Activated CD4-positive, CD25-positive, alpha-beta regulatory T cell treated with anti-CD3 and anti-CD28 coated beads, Interleukin-2, amount 50 U/mL, for 24 hours (primary cell): ENCODE measurements at places on chromosomes 13 and 19.

- peak; percentile 77 for ATAC-seq
These were observed 161.6 kb downstream of the KDM4B start for GRCh38 chr19:5130371-5131030.

GRCh38 chr19:55255618-55256423 lies 3.0 kb downstream of the PPP6R1 start:
- peak; percentile 33 for ATAC-seq

- ATAC-seq, result no peak
These were observed 46.3 kb upstream of the ZNF730 start for GRCh38 chr19:23070353-23071146.

- ATAC-seq, result no peak
These were observed 1331.7 kb upstream of the MIR17HG start for GRCh38 chr13:90015565-90016507.

DNA sequence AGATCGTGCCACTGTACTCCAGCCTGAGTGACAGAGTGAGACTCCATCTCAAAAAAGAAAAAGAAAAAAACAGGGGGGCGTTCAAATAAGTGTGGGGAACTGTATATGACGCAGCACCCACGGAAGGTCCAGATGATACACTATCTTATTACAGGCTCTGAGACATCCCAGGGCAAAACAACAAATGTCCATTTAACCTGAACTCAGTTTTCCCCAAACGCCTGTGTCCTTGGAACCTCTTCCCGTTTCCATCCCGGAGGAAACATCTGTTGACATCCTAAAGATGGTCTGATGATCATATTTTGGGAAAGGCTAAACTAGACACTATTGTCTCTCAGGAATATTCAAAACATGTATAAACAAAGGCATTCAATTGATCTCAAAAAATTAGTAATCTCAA lies 72.4 kb downstream of the COL4A1 start:
- ATAC-seq, result no peak

DNA sequence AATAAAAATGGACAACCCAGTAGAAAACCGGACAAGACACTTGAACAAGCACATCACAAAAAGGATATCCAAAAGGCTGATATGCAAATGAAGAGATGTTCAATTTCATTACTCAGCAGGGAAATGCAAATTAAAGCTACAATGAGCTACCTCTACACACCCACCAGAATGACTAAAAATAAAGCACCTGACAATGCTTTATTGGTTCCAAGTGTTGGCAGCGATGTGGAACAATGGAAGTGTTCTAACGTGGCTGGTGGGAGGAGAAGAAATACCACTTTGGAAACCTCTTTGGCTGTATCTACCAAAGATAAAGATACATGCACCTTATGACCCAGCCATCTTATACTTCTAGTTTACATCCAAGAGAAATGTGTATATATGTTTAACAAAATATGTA lies 3.7 kb upstream of the ACP7 start:
- ATAC-seq, result no peak

DNA sequence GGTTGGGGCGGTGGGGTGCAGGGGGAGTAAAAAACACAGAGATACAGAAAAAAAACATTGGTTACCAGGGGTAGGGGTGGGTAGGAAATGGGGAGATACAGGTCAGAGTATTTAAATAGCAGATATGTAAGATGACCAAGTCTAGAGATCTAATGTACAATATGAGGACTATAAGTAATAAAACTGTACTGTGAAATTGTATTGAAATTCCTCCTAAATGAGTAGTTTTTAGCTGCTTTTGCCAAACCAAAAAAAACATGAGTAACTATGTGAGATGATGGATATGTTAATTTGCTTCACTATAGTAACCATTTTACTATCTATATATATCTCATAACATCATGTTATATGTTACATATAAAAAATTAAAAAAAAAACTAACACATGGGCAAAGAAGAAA lies 29.6 kb downstream of the VWA8 start:
- peak; percentile 17 for ATAC-seq

DNA sequence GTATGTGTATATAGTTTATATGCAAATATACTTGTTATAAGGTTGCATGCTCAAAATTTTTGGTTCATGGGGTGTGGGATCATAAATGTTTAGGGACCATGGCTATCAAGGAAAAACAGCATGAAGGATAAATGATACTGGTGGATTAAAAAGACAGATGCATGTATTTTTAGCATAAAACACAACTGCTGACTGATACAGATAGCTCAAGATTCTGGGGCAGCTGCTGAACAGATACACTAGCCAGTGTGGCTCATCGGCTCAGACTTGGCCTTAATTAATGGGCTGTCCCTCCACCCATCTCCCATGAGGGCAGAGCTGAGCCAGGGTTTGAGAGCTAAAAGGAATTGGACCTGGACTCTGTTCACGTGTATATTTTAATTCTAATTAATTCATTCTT lies 11.4 kb downstream of the ALOX5AP start:
- ATAC-seq, result no peak

GRCh38 chr19:17582613-17583012 lies 27.2 kb downstream of the COLGALT1 start:
- ATAC-seq, result no peak

DNA sequence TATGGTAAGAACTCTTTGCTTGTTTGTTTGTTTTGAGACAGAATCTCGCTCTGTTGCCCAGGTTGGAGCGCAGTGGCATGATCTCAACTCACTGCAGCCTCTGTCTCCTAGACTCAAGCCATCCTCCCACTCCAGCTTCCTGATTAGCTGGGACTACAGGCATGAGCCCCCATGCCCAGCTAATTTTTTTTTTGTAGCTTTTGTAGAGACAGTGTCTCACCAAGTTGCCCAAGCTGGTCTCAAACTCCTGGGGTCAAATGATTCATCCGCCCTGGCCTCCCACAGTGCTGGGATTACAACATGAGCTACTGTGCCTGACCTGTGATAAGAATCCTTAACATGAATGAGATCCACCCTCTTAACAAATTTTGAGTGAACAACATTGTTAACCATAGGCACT lies 183.9 kb upstream of the TSHZ3 start:
- ATAC-seq, result no peak

- ATAC-seq, result no peak
These were observed 166.4 kb downstream of the MYO16 start for GRCh38 chr13:108795841-108796240.

GRCh38 chr19:21767065-21767800 lies at the start of gene ZNF100:
TSS of gene ZNF100 (minus strand) at chr19:21767579. CDS start at chr19:21767429, 150 bp downstream.
- ATAC-seq, result peak; percentile 91

DNA sequence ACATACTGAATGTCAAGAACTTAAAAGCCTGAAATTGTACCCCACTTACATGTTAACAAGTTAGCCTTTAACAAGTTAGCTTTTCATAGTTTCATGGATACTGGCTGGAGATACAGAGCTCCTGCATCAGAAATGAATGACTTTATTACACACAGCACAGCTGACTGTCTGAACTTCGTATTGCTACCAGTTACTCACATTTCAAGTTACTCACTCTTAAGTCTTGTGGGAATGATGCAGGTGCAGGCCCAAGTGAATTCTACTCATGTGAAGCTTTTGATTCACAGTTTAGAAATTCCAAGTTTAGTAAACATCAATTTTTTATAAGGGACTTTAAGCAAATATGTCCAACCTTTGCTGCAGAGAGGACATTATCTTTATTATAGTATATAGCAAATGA lies 762.2 kb upstream of the PRR20A start:
- ATAC-seq, result no peak

DNA sequence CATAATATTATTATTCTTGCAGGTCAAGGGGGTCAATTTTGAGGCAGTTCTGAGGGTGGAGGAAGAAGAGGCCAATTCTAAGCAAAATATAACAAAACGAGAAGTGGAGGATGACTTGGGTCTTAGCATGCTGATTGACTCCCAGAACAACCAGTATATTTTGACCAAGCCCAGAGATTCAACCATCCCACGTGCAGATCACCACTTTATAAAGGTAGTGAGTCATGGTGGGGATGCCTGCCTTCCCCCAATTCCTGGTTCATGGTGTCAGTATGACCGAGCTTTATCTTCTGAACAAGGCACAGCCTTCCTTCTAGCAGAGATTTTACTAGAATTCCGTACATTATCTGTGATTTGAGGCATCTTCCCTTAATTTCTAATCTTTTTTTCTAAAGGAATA lies 9.4 kb upstream of the DCUN1D2 start:
- ATAC-seq, result no peak

GRCh38 chr19:5062799-5063198 lies 93.9 kb downstream of the KDM4B start:
- ATAC-seq, result no peak
